Left lung (tissue), 14 donors: ENCODE measurements at places on chromosomes 1 and 21.
A peak's percentile ranks its signal among the peaks of the same experiment; 100 is the strongest.

GRCh38 chr1:51941528-51941927 lies 49.0 kb downstream of the RAB3B start:
- H3K36me3 ChIP-seq: no peaks in the 10 kb centered on the region
- H3K27me3 ChIP-seq: no peaks in the 10 kb centered on the region
- H3K4me3 ChIP-seq: no peak overlapping the region
- H3K27ac ChIP-seq: no peak overlapping the region
- DNase-seq: no peak

DNA sequence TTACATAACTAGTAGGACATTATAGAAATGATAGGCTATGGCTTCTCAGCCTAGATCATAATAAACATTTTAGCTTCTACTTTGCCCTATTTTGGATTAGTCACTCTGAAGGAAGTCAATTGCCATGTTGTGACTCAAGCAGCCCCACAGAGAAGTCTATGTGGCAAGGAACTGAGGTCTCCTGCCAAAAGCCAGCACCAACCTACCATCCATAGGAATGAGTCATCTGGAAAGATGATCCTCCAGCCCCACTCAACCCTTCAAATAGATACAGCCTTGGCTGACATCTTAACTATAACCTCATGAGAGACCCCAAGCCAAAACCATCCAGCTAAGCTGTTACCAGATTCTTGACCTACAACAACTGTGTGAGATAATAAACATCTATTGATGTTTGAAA lies 76.3 kb upstream of the BEND5 start:
- no peak overlapping the region for H3K4me3 ChIP-seq
- no peak for DNase-seq
- no peaks in the 10 kb centered on the region for H3K36me3 ChIP-seq
- no peak overlapping the region for H3K27ac ChIP-seq
- H3K4me1 ChIP-seq: no peaks in the 10 kb centered on the region

DNA sequence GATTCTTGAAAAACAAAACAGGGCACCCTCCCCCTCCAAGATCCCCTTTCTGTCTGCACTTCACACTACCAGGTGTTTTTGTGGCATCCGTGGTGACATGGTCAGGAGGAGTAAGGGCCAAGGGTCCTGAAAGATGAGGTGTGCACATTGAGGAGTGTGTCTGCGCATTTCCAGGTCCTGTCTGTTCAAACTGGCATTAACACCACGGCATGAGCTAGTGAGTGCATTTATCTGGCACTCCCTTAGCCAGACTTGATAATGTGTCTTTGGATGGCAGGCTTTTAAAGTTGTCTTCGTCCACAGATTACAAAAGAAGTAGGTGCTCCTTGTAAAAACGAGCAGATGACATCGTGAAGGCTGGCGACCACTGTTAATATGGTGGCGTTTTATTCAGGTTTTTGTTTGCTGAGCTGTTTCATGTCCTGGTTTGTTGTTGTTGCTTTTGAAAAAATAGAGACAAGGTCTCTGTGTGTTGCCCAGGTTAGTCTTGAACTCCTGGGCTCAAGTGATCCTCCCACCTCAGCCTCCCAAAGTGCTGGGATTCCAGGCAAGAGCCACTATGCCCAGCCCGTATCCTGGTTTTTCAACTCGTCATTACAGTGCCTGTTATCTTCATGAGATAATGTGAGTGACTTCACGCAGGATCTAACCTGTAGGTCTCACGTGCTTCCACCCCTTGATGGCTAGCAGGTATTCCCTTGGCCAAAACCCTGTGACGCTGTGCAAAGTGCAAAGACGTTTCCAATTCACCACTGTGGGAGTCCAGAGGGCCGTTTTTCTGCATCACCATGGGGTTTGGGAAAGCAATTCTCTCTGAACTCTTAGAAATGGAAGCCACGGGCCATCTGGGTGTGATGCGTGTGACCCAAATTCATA lies 4.2 kb downstream of the TMEM51 start:
- H3K4me3 ChIP-seq: no peak overlapping the region
- H3K27ac ChIP-seq: no peak overlapping the region
- peaks cover 27% of the 10 kb centered on the region for H3K27me3 ChIP-seq

DNA sequence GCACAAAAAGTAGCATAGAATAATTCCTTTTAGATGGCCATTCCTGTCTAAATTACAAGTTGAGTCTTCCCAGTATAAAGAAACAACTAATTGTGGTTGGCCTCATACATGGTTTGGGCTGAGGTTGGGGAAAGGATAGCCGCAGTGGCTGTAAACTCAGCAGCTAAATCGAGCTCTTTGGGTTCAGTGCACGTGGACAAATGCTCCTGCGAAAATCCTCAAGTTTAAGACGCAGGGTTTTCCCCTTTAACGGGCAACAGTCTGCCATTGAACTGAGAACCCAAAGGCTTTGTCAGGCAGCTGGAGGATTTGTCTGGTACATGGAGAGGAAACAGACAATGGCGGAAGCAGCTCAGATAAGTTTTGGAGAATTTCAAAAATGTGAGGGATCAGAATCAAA lies 331.9 kb downstream of the TGFB2 start:
- H3K36me3 ChIP-seq: no peaks in the 10 kb centered on the region
- H3K4me3 ChIP-seq: no peak overlapping the region
- H3K27ac ChIP-seq: no peak overlapping the region
- no peak for DNase-seq

DNA sequence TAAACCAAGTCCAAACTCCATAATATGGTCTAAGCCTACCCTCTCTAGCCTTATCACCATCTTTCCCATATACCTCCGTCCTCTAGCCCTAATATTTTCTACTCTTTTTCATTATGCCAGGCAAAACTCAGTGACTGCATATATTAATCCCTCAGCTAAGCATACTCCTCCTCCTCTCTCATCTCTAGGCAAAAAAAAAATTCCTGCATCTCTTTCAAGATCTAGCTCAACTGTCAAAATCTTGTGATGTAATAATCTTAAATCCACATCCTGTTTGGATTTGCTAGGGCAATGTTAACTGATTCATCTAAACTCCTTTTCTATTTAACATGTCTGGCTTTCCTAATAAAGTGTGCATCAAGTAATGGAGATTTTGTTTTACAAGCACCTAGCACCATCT lies 20.4 kb downstream of the PRPF38A start:
- peaks cover 42% of the 10 kb centered on the region for H3K36me3 ChIP-seq
- H3K4me1 ChIP-seq: peaks cover 9% of the 10 kb centered on the region
- DNase-seq: no peak
- peak overlapping the region; percentile 34 for H3K27ac ChIP-seq

DNA sequence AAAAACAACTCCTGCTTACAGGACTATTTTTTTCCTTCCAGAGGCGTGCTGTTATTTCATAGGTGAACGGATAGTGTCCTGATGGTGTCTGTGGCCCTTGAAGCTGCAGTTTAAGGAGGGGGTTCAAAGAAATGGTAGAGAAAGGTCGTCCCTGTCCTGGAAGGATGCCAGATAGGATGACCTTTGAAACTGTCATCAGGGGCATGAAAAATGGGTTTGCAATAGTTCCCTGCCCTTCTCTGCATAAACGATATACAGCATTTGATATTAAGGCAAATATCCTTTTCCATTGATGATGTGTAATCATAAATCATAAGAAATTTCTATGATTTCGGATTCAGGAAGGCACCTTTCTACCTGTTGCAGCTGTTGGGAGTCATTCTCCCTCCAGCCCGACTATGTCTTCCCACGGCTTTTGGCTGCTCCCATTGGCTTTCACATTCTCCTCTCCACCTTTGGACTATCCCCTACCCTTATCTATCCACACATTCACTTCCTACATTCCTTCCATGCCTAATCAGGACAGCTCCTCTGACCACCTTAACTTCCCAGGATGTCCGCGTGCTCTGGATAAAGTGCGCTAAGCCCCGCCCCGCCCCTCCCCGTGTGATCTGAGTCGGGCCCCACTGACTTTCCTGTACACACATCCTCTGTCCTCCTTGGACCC lies 209.8 kb downstream of the DISC1 start:
- no peak overlapping the region for H3K4me3 ChIP-seq
- no peak for DNase-seq
- H3K27me3 ChIP-seq: no peaks in the 10 kb centered on the region
- H3K36me3 ChIP-seq: no peaks in the 10 kb centered on the region

DNA sequence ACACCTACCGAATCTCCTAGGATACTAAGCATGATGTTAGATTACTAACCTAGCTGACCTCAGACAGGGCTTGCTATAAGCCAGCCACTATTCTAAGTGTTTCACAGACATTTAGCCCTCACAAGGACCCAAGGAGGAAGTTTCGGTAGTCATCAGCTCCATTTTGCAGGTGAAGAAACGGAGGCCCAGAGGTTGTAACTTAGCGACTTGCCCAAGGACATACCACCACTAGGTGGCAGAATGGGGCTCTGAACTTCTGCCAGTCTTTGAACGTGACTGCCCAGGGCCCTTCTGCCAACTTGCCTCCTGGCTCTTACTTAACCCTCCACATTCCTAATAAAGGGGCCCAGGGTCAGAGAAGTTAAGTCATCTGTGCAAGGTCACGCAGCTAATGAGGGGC lies 283.5 kb downstream of the C1orf94 start:
- no peaks in the 10 kb centered on the region for H3K4me1 ChIP-seq
- H3K27me3 ChIP-seq: no peaks in the 10 kb centered on the region
- DNase-seq: no peak
- H3K4me3 ChIP-seq: no peak overlapping the region

DNA sequence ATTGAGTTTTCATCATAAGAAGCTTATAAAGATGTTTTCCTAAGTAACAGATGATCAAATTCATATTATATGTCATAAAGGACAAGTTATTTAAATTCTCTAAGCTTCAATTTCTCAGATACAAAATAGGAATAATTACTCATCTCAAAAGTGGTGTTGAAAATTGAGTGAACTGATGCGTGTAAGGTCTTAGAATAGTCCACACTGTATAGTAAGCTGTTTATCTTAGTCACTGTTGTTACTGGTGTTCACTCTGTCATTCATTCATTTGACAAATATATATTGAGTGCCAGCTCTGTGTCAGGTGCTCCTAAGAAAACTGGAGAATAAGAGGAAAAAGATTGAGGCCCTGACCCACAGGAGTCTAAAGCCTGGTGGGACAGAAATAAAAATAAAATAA lies 186.3 kb upstream of the BRINP3 start:
- no peaks in the 10 kb centered on the region for H3K27me3 ChIP-seq
- no peaks in the 10 kb centered on the region for H3K4me1 ChIP-seq
- no peak overlapping the region for H3K27ac ChIP-seq
- H3K4me3 ChIP-seq: no peak overlapping the region

GRCh38 chr1:235108185-235108593 lies 20.4 kb downstream of the TOMM20 start:
- no peaks in the 10 kb centered on the region for H3K27me3 ChIP-seq
- no peak for DNase-seq
- H3K4me1 ChIP-seq: peaks cover 9% of the 10 kb centered on the region
- H3K36me3 ChIP-seq: peaks cover 60% of the 10 kb centered on the region
- no peak overlapping the region for H3K27ac ChIP-seq
- H3K4me3 ChIP-seq: no peak overlapping the region

GRCh38 chr1:198667186-198667585 lies 28.3 kb downstream of the PTPRC start:
- H3K27ac ChIP-seq: no peak overlapping the region
- DNase-seq: no peak
- no peaks in the 10 kb centered on the region for H3K27me3 ChIP-seq
- H3K36me3 ChIP-seq: no peaks in the 10 kb centered on the region
- H3K4me1 ChIP-seq: no peaks in the 10 kb centered on the region
- H3K4me3 ChIP-seq: no peak overlapping the region

DNA sequence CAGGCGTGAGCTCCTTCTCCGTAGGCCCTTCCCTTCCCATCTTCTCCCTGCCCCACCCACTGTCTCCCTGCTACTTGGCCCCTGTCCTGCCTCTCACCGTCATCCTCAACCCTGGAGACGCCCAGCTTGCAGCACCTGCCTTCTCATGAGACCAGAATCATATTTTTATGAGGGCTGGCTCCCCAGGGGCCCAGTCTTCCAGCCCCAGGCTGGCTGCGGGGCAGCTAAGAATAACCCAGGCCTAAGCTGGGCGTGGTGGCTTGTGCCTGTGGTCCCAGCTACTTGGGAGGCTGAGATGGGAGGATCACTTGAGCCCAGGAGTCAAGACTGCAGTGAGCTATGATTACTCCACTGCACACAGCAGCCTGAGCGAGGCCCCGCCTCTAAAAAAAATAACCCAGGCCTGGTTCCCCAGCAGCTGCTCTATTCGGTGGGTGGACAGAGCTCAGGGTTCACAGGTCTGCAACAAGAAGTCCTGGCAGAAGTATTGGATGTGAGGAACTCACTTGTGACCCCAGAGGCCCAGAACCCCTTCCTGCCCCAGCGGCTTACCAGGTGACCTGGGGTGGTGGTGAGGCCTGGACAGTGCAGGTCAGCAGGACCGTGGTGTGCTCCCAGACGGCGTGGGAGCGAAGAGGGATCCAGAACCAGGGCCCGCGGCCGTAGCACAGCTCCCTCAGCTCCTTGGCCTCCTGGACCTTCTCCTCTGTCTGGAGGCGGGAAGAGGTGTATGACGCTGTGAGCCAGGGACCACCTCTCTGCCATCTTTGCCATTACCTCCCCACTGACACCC lies 6.4 kb downstream of the MYOM3 start:
- no peaks in the 10 kb centered on the region for H3K36me3 ChIP-seq
- no peak overlapping the region for H3K27ac ChIP-seq
- no peaks in the 10 kb centered on the region for H3K27me3 ChIP-seq
- no peaks in the 10 kb centered on the region for H3K4me1 ChIP-seq

DNA sequence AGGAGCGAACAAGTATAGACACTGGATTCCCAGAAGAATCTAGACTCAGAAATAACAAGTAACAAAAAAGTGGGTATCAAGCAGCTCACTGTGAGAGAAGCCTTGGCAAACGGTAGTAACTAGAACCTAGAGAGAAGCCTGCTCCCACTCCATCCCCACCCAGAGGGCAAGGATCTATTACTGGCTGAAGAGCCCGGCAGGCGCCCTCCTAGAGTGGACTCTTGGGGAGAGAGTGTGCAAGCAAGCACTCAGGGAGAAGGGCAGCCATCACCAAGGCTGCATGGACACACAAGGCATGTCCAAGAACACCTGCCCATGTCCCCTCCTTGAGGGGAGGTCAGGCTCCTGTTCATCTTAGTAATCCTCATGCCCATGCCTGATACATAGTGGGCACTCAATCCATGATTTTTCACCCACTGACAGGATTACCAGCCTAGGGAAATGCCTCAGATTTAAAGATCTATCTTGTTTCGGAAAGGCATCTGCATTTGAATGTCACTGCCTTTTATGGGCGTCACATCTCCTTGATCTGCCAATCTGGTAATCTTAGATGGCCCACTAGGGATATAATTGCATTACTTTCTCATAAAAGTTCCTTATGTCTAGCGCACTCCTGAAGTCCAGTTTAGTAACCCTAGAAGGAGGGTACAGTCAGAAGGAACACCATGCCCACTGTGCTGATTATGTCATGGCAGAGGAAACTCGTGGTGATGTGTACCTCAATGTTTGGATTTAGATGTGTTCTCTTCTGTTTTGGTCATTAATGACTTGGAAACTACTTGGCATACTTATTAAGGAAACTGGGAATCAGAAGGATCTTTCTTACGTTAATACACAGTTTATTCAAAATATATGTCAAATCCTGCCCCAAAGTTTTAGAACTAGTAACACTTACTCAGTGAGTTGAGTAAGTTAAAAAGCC lies 14.4 kb downstream of the CNN3 start:
- H3K27me3 ChIP-seq: no peaks in the 10 kb centered on the region
- H3K27ac ChIP-seq: peak overlapping the region; percentile 5
- peaks cover 18% of the 10 kb centered on the region for H3K4me1 ChIP-seq
- H3K36me3 ChIP-seq: peaks cover 5% of the 10 kb centered on the region

- peaks cover 56% of the 10 kb centered on the region for H3K27me3 ChIP-seq
- no peaks in the 10 kb centered on the region for H3K36me3 ChIP-seq
- no peak overlapping the region for H3K27ac ChIP-seq
- no peaks in the 10 kb centered on the region for H3K4me1 ChIP-seq
Measured at GRCh38 chr1:181318022-181318857, 165.1 kb upstream of the CACNA1E start.
